ENCODE measurements at places on chromosomes 4 and X. TPM values are rescaled to one million over a fixed set of nuclear protein-coding genes. Genes with fewer than 3 reads are reported as not detected.

- DNase-seq = no peak
Measured at GRCh38 chr4:152901205-152901604, 34.9 kb upstream of the FHDC1 start.

The NPY2R gene
- total RNA-seq = not detected

- no peak for DNase-seq
Measured at GRCh38 chr4:152044331-152045036, 283.7 kb upstream of the GATB start.

The KIAA1210 gene
- total RNA-seq = not detected

All from fibroblast of villous mesenchyme (primary cell).